ENCODE measurements at places on chromosomes 3 and 15. TPM values are rescaled to one million over a fixed set of nuclear protein-coding genes. Genes with fewer than 3 reads are reported as not detected.

DNA sequence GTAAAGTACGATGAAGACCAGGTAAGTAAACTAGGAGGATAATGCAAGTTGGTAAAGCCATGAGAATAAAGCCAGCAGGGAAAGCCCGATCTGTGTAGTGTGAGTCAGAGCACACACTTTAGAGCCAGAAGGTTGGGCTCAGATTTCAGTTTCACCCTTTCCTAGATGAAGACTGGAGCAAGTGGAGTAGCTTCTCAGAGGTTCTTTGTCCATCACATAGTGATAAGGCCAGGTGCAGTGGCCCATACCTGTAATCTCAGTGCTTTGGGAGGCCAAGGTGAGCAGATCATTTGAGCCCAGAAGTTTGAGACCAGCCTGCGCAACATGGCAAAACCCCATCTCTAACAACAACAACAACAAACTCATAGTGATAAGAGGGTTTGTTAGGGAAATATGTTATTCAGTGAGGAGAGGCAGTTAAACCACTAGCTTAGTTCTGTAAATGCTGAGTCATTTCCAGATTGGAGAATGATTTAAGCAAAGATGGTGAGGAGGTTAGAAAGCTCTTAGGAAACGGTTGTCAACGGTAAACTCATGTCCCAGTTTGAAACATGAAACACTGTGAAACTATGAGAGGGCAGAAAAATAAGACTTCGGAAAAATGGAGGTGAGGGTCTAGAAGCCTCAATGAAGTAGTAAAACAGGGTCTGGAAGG is 39.0 kb downstream of the IL12A start:
- no peak for DNase-seq

The OXTR gene
- total RNA-seq: 0.71 TPM

DNA sequence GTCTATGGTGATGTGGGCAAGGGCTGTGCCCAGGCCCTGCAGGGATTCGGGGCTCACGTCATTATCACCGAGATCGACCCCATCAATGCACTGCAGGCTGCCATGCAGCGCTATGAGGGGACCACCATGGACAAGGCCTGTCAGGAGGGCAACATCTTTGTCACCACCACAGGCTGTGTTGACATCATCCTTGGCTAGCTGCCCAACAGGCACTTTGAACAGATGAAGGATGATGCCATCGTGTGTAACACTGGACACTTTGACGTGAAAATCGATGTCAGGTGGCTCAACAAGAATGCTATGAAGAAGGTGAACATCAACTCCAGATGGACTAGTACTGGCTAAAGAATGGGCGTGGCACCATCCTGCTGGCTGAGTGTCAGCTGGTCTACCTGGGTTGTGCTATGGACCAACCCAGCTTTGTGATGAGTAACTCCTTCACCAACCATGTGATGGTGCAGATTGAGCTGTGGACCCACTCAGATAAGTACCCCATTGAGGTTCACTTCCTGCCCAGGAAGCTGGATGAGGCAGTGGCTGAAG is 6.1 kb upstream of the USP8 start:
- no peak for DNase-seq

DNA sequence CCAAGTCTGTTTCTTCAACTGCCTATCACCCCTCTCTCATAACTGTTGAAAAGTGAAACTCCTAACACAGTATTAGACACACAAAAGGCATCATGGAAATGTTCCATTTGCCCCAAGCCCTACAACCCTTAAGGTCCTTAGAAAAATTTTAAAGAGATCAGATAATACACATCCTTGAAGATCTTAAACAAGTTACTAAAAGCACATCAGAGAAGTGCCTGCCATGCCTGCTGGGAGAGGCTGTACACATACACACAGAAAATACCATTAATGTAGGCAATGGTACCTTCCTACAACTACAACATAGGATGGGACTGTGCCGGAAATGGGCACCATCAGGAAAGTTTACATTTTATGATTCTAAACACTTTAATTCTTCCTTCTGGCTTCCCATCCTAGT is 3.3 kb downstream of the ADAM10 start:
- DNase-seq: no peak

DNA sequence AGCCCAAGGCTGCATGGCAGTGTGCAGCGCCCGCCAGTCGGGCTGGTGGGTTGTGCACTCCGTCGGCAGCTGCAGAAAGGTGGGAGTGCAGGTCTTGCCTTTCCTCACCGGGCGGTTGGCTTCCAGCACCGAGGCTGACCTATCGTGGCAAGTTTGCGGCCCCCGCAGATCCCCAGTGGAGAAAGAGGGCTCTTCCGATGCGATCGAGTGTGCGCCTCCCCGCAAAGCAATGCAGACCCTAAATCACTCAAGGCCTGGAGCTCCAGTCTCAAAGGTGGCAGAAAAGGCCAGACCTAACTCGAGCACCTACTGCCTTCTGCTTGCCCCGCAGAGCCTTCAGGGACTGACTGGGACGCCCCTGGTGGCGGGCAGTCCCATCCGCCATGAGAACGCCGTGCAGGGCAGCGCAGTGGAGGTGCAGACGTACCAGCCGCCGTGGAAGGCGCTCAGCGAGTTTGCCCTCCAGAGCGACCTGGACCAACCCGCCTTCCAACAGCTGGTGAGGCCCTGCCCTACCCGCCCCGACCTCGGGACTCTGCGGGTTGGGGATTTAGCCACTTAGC is 4.3 kb downstream of the ISL2 start:
- DNase-seq: no peak

DNA sequence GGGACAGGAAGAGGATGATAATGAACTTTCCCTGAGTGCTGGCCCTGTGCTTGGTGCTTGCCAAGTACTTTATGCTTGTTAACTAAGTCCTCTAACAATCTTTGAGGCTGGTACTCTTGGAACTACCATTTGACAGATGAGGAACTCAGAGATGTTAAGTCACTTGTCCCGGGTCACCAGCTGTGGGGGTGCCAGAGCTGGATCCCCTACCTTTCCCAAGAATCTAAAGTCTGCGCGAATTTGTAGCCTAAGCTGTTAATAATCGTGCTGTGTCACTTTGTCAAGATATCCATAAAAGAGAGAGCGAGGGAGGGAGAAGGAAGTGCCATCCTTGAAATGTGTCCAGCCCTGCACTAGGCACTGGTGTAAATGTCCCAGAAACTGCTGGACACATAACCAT is 19.0 kb upstream of the ACOX2 start:
- no peak for DNase-seq

- DNase-seq: no peak
These were observed 102.9 kb upstream of the KLF13 start for GRCh38 chr15:31223478-31224350.

The IQCF5 gene
- total RNA-seq: not detected

The RLBP1 gene
- not detected for total RNA-seq

GRCh38 chr3:115321400-115321805 is 174.3 kb upstream of the ZBTB20 start:
- no peak for DNase-seq

DNA sequence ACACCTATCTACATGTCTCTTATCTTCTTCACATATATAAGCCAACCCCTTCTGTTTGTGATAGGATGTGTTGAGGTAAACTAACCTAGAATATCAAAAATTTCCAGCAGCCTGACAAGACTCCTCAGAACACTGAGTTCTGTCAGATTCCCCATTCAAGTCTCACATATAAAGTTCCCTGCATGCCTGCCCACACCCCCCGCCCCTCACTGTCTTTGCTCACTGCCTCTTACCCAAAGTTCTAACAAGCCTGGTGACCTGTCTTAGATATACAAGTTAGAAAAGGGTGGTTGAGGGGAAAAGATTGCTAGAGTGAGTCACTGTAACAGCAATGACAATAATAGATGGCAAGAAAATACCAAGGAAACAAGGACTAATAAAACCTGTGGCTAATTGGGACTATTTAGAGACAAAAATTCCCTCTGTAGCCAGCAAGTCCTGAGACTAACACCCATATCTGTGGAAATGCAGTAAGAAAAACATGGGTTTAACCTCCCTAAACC is 40.1 kb downstream of the FBXO22 start:
- DNase-seq: no peak

The NR2F2 gene
- not detected for total RNA-seq

GRCh38 chr3:127734754-127735473 is 62.2 kb downstream of the ABTB1 start:
- DNase-seq: no peak

DNA sequence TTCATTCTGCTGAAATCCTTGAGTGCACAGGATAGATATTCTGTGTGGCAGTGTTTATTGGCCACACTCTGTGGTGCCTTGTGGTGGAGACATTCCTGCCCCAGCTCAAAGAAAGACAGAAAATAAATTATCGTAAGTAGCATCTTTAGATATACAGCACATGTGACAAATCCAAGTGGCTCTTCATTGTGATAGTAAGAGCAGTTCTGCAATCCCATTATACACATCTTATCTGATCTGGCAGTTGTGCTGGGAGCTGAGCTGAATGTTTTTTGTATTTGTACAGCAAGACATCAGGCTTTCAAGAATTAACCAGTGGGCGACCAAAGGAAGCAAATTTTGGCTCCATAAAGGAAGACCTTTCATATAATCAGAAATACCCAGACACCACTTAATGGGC is 235.3 kb upstream of the MRPL3 start:
- DNase-seq: no peak

DNA sequence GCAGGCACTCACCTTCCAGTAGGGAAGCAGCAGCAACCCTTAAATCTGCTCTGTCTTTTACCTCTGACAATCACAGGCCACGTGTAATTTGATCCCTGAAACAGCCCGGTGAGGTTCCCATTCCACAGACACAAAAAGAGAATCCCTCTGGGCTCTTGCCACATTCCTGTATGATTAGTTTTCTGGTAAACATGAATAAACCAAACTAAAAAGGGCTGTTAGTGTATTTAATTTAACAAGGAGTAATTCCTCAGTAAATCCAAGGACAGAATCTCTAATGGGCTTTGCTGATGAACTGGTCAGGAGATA is 186.9 kb downstream of the FAM43A start:
- DNase-seq: no peak

DNA sequence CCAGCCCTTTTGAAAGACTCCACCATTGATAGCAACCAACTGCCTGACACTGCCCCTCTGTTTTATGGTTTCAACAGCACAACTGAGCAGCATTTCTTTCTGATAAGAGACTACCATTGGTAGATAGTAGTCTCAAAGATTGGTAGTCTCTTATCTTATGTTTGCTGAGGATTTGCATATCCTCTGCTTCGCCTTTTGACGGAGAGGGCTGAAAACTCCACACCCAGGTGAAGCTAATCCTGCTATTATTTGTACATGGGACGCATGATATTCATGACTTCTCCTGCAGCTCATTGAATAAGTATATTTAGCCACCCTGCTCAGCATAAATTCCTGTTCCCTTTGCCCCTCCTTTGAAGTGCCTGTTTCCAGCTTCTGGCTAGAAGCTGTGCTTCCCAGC is 119.4 kb upstream of the STRIT1 start:
- no peak for DNase-seq

The PTX3 gene
- not detected for total RNA-seq

- no peak for DNase-seq
These were observed 268.4 kb upstream of the CHRM5 start for GRCh38 chr15:33699691-33700447.

The TP53BP1 gene
- total RNA-seq: 24.3 TPM

GRCh38 chr3:29181872-29182271 is 99.0 kb upstream of the RBMS3 start:
- DNase-seq: no peak

GRCh38 chr15:74497584-74497983 is 36.6 kb upstream of the UBL7 start:
- DNase-seq: no peak

GRCh38 chr15:90306560-90306959 is 41.1 kb downstream of the NGRN start:
- DNase-seq: peak; percentile 60

The SOX14 gene
- total RNA-seq: not detected

The CSPG4 gene
- total RNA-seq: not detected

GRCh38 chr3:10806006-10806405 is 10.0 kb upstream of the SLC6A11 start:
- DNase-seq: no peak

DNA sequence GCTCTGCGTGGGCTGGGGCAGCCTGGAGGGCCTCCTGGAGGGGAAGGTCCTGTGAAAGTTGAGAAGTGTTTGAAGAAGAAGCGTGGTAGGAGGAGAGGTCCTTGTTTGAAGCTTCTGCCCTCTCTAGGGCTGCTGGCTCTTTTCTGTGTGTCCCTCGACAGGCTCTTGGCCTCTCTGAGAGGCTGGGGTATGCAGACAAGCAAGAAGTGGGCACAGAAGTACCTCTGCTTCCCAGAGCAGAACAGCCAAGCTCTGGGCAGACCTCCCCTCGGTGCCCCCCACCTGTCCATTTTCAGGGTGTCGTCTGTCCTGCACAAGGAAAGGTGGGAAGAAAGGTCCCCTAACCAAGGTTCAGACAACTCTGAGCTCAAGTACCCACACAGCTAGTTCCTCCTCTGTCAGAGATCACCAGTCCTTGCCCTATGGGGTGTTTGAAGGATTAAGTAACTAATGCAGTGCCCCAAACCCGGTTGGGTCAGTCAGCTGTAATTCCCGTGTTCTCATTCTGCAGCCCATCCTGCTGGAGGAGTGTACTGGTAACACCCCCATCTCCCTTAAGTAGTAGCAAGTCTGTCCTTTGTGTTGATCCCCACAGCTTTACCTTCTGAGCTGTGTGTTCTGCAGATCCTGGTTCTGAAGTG is 6.3 kb downstream of the CSK start:
- DNase-seq: no peak

DNA sequence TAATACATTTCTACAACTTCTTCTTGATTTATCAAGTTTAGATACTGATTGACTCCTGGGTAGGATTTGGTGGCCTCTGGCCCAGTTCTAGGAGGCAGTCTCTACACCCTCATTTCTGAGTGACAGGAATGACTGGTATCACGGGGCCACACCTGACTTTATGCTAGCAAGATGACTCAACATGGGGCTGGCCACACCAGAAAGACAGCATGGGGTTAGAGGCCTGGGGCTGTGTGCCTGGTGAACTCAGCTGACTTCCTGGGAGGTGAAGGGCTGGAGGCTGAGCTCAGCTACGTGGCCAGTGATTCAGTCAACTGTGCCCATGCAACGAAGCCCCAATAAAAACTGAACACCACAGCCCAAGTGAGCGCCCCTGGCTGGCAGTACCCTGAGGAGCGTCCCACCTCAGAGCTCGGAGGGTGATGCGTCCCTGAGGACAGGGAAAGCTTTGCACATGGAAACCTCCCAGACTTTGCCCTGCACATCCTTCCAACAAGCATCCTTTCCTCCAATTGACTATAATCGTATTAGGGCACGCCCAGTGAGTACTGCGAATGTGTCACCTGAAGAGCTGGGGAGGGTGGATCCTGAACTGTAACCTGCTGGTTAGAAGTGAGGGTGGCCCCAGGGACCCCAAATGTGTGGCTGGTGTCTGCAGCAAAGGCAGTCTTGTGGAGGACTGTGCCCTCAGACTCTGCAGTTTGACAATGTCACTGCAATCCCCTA is 57.2 kb downstream of the NIPA2 start:
- DNase-seq: peak; percentile 22

DNA sequence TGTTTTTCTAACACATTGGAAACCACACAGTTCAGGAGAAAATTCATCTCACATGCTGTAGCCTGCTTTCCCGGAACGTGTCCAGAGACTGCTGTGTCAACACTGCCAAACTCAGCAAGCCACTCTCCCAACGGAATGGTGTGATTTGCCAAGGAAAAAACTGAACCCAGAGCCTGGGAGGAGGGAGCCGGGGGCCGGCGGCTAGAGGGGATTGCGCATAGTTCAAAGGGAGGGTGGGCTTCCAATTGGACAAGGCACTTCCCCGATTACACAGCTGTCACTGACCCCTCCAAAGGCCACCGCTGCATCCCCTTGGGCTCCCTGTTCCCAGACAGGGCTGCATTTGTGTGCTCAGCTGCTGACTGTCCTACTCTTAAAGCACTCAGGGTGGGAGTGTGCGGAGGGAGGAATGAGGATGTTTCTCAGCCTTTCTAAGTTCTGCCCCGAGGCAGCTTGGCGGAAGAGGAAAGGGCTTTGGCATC is 256.2 kb downstream of the ZNF621 start:
- DNase-seq: no peak

Measured in activated CD8-positive, alpha-beta T cell treated with anti-CD3 and anti-CD28 coated beads, Interleukin-2, amount 10 ng/mL, durations not matched to agents 7 days and 5 days (primary cell).